ENCODE measurements at places on chromosomes 6 and 20.
A peak's percentile ranks its signal among the peaks of the same experiment; 100 is the strongest.

- DNase-seq: no peak
Measured at GRCh38 chr6:160535270-160535669, 128.8 kb downstream of the LPA start.

DNA sequence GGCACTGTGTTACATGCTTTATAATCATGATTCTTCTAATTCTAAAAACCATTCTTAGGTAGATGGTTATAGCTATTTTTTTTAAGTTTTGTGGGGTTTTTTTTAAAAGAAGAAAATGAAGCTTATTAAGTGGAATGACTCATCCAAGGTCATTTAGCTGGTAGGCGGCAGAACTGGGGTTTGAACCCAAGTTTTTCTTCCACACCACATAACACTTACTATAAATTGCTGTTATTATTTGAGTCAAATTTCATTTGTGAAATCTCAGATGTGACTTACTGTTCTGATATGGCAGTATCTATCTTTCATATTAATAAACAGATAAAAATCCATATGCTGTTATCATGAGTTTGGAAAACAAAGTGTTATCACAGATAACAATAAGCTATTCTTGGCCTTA, 10.4 kb upstream of the COL10A1 start:
- no peak for DNase-seq

DNA sequence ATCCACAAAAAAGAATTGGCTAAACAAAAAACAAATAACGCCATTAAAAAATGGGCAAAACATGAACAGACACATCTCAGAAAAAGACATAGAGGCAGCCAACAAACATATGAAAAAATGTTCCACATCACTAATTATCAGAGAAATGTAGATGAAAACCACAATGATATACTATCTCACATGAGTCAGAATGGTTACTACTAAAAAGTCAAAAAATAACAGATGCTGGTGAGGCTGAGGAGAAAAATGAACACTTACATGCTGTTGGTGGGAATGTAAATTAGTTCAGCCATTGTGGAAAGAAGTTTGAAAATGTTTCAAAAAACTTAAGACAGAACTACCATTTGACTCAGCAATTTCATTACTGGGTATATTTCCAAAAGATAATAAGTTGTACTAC, 430.1 kb upstream of the JAG1 start:
- DNase-seq: no peak

GRCh38 chr20:31712564-31713311, 9.9 kb downstream of the BCL2L1 start:
- peak; percentile 95 for DNase-seq

DNA sequence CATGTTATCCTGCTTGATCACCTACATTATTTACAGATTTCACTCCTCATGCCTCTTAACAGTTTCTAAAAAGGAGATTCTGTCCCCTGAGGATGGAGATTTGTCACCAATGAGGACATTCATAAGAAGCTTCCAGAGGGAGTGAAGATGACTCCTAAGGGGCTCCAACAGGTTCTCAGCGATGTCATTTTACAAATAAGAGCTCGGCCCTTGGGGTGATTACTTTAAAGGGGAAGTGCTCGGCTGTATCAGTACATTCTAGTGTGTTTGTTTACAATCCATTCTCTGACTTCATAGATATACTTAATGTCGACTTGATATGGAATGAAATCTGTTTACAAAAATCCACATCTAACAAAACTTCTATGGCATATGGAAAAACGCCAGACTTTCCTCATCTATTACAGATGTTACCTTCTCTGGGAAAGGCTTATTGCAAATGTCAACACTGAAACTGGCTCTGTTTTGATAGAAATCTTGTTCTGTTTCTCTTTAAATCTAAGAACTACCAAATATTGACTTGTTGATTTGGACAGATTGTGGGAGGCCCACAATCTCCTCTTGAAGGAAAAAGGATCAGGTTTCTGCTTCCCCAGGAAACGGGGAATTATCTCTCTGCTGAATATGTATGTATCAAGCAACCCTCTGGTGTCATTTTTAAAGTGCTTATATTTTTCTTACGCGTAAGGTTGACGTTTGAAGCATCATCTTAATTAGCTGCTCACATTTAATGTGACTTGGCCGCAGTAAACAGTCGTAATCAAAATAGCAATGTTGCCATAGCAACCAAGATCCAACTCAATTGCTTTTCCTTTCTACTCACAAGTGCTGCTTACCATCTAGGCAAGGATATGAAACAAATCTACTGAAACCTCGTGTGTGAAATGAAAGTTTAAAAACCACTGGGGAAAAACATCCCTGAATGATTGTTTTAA, 95.7 kb downstream of the SHLD1 start:
- no peak for DNase-seq
